ENCODE measurements at places on chromosomes 1 and 21. TPM values are rescaled to one million over a fixed set of nuclear protein-coding genes. Genes with fewer than 3 reads are reported as not detected.

RCSD1 gene
- total RNA-seq = 19.6 TPM

TP73 gene
- not detected for total RNA-seq

HTR1D gene
- not detected for total RNA-seq

PCBP3 gene
- total RNA-seq = 8.6 TPM

TMPRSS3 gene
- not detected for total RNA-seq

Measured in sigmoid colon (tissue), 7 donors.